ENCODE measurements at places on chromosomes 7 and 10. TPM values are rescaled to one million over a fixed set of nuclear protein-coding genes. Genes with fewer than 3 reads are reported as not detected.

GRCh38 chr7:5750031-5750653 lies 31.3 kb downstream of the RNF216 start:
- no peak for DNase-seq

GRCh38 chr10:130769146-130770017 lies 542.1 kb downstream of the TCERG1L start:
- no peak for DNase-seq

DNA sequence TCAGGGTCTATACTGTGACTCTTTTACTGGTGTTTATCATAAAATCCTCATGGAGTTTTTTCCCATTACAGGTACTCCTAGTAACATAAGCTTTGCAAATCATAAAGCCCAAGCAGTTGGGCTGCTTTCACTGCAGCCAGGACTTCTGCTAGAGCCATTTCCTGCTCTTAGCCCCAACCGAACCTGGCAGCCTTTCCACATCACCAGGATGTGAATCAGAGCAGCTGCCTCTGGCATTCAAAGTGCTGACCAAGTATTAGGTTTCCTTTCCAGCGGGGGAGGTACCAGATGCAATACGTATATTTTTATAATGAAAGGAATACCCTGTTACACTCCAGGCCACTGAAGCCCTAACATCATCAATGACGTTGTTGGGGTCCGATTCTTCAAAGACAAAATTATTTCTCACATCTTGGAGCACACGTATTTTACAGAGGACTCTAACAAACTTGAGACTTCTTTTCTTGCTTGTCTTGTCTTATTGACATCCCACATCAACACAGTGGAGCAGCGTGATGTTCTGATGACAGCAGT lies 3.6 kb upstream of the HTR5A start:
- no peak for DNase-seq

DNA sequence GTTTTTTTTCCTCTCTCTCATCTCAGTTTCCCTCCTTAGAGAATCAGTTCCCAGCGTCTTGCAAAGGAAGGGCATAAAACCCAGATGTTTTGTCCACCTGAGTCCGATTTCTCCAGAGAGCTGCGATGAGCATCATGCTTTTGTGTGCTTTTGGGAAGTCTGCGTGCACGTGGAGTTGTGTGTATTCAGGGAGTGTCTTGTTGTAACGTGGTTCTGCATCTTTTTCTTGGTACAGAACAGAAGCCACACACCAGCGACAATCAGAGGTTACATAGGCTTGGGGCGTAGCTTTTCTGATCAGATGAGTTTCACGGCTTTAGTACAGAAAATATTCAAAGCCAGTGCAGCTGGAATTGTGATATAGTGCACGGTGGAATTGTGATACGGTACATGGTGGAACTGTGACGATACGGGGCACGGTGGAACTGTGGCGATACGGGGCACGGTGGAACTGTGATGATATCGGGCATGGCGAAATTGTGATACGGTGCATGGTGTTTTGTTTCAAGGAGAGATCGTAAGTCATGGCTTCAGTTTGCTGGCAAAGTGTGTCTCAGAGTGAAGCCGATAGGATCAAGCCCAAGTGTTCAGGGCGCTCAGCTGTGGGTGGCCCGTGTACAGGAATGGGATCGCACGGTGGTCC lies 32.8 kb downstream of the FOXK1 start:
- no peak for DNase-seq

DNA sequence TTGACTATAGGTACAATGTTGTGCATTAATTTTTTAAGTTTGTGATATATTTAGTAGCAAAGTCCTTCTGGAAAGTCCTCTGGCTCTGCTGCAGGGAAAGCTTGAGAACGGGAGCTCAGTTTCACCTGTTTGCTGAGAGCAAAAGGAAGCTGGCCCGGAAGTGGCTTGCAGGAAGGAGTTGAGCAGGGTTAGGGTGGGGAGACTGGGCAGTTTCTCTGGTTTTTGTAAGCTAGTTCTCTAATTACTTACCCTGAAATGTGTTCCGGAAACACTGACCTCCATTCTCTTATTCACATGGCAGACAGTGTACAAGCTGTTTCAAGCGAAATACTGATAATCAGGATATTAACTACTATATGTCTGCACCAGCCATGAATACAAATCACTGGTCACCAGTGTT lies 22.3 kb downstream of the MAP3K8 start:
- no peak for DNase-seq

GRCh38 chr10:104045151-104046089 lies 40.3 kb downstream of the COL17A1 start:
- DNase-seq = peak; percentile 71

DNA sequence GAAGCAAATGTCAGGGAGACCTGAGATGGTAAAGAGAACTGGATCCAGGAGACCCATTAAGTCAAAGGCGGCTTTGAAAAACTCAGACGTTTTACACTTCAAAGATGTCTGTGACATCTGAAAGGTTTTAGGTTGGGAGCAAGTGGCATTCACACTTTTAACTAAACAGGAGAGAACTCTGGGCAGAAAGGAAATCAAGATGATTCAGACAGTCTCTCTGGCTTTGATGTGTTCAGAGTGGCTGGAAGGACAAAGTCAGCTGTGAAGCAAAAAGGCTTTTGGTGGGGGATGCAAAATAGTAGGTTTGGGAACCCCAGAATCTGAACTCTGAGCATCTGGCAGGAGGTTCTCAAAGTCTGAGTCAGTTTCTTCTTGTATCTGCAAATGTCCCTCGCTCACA lies 66.6 kb downstream of the PRKCQ start:
- no peak for DNase-seq

- DNase-seq = no peak
These were observed 2.2 kb upstream of the PON3 start for GRCh38 chr7:95398155-95398940.

GRCh38 chr10:29056729-29057128 lies 232.1 kb upstream of the LYZL1 start:
- no peak for DNase-seq

GRCh38 chr10:87723500-87723899 lies 63.8 kb downstream of the PAPSS2 start:
- no peak for DNase-seq

DNA sequence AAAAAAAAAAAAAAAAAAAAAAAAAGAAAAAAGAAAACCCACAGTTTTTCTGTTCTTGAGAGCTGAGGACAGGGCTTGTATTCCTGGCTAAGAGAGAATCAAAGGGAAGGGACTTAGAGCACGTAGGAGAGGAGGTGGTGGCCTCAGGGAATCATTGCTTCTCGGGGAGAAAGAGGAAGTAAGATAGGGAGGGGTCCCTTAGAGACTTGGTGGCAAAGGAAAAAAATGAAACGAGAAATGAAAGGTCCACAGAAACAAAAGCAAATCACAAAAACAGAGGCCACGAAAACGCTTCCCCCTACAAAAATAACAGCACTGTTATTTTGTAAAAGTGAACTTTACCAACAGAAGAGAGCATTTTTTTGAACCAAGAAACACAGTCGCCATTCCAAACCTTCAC lies 323.1 kb upstream of the GALNT17 start:
- DNase-seq = no peak

DNA sequence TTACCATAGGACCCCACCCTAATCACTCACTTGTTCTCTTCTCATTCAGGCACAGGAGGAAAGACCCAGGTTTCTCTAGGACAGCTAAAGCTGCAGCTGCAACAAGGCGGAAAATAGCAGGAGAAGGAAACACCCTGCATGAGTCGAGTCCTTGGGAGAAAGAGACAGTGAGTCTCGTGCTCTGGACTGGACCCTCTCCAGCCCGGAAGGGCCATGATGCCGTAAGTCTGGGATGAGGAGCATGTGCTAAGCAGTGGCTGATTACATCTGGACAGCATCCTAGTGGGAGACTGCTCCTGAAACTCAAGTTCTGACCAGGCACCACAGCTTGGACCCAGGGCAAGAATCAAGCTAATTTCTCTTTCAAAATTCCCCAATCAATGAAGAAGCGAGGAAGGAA lies 39.4 kb downstream of the FBXW4 start:
- DNase-seq = no peak

DNA sequence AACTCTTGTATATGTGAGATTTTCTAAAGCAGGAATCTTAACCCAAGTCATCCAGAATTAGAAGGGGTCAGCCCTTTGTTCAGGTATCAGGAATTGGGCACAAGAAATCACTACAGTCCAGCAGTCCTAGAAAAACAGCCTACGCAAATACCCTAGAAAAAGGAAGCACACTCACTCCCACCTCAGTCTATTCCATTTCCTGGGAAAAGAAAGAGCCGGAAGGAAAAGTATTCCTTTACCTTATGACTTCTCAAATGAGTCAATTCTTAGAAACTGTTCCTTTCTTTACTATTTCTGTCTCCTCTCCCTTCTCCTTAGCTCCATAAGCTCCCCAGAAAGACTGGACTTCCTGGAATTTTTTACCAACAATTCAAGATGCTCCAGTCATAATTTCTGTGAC lies 62.7 kb downstream of the DNAJC12 start:
- DNase-seq = no peak

DNA sequence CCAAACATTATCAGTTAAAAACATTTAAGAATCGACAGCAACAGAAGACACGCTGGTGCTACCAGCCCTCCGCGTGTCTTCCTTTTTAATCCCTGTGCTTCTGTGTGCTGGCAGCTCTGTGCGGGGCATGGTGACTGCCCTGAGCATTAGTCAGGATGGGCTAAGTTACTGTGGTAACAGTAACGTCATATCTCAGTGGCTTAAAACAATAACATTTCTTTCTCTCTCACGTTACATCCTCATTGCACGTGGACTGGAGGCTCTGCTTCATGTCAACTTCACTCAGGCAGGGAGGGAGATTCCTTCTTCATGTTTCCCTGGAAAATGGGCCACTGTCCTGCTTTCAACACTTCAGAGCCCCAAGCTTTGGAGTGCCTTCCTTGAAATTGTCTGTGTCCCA lies 378.5 kb downstream of the CCSER2 start:
- no peak for DNase-seq

- peak; percentile 56 for DNase-seq
These were observed 103.5 kb upstream of the PDLIM1 start for GRCh38 chr10:95394161-95394880.

GRCh38 chr7:139382439-139382838 lies 22.7 kb downstream of the LUC7L2 start:
- DNase-seq = no peak

DNA sequence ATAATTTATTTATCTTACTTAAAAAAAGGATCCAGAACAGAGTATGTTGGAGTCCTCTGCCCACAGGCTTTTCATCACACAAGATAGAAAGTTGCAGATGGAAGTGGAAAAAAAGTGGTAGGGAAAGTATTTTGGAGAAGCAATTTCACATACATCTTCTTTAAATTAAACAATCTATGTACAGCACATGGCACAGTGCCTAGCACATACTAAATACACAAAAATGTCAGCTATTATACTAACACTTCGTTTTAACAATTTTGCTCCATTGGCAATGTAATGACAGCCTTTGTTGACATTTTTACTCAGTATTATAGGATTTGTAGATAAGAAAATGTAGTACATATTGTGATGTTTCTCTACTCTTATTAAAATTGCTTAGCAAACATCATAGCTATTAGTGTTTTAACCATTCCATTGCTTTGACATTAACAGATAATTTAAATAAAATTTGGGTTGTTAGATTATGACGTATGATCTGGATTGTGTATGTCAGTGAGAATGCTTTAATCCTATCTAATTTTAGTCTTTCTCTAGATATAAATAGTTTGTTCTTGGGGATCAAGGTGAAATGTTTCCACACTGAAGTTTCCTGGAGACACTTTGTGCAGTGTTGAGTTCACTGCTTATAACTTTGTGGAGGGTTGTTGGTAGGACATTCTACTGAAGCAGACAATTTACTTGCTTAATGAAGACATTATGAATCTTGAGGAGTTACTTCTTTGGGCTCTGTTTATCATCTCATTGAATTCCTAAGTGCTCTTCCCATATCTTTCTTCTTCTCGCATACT lies 202.8 kb upstream of the DKK1 start:
- no peak for DNase-seq

DNA sequence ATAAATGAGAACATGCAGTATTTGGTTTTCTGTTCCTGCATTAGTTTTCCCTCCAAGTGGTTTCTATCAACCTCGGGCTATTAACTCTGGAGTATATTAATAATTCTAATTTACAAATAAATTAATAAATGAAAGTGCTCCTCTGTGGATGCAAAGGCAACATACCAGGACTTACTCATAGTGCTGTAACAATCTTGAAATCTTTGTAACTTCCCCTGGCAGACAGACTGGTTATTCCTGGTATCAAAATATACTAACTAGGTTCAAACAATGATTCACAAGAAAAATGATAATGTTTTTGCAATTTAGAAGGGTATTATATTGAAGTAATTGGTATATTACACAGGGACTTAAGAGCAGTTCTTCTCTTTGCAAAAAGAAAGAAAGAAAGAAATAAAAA lies 177.2 kb downstream of the FANK1 start:
- no peak for DNase-seq

DNA sequence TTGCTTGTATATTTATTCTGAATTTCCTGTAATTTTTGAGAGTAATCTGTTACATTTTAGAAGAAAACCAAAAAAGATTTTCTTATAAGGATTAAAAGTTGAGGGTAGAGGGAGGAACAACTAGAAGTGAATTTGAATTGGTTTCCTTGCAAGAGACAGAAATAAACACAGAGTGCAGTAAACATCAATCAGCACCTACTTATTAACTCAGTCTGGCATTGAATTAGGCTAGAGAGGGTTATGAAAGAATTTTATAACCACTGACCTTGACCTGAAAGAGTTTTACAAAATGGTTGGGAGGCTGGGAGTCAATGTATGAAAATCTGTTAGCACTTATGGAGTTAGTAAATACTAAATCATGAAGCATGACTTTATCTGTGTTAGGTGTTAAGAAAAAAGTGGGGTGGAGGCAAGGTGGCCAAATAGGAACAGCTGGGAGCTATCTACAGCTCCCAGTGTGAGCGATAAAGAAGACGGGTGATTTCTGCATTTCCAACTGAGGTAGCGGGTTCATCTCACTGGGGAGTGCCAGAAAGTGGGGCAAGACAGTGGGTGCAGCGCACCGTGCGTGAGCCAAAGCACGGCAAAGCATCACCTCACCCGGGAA lies 106.5 kb downstream of the PDE1C start:
- no peak for DNase-seq

- DNase-seq = no peak
These were observed 33.2 kb downstream of the LAMB4 start for GRCh38 chr7:108096996-108097395.

FGL2 gene
- total RNA-seq = 0.14 TPM

TNRC18 gene
- total RNA-seq = 213 TPM

STAG3 gene
- 1.2 TPM for total RNA-seq

NEUROG3 gene
- total RNA-seq = not detected

AS3MT gene
- total RNA-seq = 0.35 TPM

ABCB8 gene
- total RNA-seq = 42.3 TPM

BTBD16 gene
- total RNA-seq = not detected

PRLHR gene
- total RNA-seq = not detected

PRR15 gene
- 76.1 TPM for total RNA-seq

GNGT1 gene
- total RNA-seq = not detected

DPYSL4 gene
- total RNA-seq = not detected

EMX2 gene
- total RNA-seq = not detected

NPY4R2 gene
- not detected for total RNA-seq

PDK4 gene
- total RNA-seq = 6.5 TPM

OR6B1 gene
- total RNA-seq = not detected

COL17A1 gene
- total RNA-seq = 0.73 TPM

OR2A7 gene
- 16.3 TPM for total RNA-seq

All from Calu3 (cell line).